ENCODE measurements at places on chromosomes 4 and X.

- DNase-seq: no peak
These were observed 91.5 kb downstream of the ELOVL6 start for GRCh38 chr4:110106931-110107296.

DNA sequence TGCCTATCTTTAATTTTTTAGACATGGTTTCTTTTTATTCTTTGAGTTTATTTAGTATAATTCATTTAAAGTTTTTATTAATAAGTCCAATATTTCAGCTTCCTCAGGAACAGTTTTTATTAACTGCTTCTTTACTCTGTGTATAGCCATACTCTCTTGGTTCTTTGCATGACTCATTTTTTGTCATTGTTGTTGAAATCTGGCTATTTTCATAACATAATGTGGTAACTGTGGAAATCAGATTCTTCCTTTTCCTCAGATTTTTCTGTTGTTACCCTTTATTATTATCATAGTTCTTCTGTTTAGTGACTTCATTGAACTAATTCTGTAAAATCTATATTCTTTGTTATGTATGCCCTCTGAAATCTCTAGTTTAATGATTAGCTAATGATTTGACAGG, 124.9 kb upstream of the CYSLTR1 start:
- no peak for DNase-seq

GRCh38 chrX:113770806-113771205, 813.1 kb upstream of the HTR2C start:
- no peak for DNase-seq

DNA sequence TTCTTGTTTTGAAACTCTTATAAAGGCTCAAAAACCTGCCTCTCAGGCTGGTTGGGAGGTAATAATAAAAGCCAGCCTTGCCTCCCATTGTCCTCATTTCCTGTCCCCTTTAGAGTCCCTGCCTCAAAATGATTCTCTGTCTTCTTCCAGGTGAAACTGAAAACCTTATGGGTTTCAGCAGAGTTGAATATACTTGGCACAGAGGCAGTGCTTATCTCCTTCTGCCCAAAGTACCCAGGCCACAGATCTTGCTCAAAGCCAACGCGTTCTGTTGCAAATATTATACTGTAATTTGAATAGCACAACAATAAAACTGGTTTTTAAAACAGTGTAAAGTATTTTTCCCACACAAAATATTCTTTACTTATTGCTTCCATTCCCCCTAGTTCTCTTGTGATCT, 183.1 kb upstream of the GIMD1 start:
- DNase-seq: no peak

- DNase-seq: no peak
These were observed 13.6 kb downstream of the TLR6 start for GRCh38 chr4:38842994-38843393.

- DNase-seq: no peak
These were observed 157.1 kb upstream of the PACRGL start for GRCh38 chr4:20543131-20543530.

DNA sequence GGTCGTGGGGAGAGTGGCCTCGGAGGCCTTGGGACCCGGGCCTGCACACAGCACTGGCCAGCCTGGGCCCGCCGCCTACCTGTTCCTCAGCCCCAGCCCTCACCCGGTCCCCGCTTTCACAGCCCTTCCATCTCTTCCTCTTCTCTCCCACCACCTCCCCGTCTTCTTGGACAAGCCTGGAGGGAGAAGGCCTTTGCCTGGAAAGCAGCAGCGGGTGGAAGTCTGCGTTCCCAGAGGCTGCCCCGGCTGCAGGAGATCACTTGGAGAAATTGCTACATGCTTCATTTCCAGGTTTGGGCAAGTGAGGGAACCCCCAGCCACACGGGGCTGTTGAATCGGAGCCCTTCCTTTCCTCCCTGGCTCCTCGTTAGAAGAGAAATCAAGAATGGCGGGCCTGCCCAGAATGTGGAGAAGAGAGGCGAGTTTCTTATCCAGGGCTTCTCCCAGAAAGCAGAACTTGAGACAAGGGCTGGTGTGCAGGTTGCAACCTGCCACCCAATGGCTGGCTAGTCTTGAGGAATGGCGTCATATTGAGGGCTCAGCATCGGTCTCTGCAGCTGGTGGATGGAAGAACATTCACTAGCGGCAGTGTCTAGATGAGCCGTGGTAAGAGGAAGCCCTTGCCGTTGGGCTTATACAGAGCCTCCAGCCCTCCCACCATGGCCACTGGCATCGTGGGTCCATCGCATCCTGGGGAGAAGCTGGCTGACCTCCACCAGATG, 1.2 kb upstream of the PDZD4 start:
- DNase-seq: no peak

All from NCI-H2081 treated with DMSO at 0.1 percent for 48 hours (cell line).